ENCODE measurements at places on chromosomes 3 and 15. TPM values are rescaled to one million over a fixed set of nuclear protein-coding genes. Genes with fewer than 3 reads are reported as not detected.

DNA sequence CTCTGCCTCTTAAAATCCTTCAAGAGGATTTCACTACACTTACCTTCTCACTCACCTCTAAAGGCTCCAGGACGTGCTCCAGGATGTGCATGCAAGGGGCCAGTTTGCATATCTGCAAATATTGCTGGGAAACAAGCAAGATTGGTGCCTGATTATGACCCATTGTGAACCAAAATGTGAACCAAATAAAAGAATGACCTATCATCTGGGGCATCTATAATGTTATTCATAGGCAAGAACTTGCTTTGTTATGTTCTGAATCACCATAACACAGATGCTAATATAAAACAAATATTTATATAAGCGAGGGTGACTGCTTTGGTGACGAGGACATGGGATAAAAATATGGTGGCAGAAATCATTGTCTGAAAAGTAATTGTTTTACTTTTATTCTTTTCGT, 5.5 kb downstream of the IL12A start:
- DNase-seq = no peak

TEX55 gene
- not detected for total RNA-seq

DNA sequence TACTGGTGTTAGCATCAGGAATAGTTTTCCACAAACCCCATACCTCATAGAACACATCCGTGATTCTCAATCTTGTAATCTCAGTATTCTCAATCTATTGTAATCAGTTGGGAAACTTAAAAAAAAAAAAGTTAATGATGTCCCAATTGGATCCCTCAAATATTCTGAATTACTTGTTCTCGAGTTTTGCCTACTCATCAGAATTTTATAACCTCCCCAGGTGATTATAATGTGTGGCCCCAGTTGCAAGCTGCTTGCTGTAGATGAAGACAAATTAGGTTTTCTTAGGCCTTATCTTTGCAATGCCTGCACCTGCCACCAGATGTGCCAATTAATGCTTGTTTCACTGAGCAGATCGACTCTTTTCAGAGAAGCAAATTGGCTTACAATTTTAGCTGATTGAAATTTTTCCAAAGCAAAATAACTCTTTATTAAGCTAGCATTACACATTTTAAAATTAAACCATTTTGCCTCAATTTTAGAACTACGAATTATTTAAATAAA, 19.0 kb upstream of the DIPK2A start:
- DNase-seq = no peak

DNA sequence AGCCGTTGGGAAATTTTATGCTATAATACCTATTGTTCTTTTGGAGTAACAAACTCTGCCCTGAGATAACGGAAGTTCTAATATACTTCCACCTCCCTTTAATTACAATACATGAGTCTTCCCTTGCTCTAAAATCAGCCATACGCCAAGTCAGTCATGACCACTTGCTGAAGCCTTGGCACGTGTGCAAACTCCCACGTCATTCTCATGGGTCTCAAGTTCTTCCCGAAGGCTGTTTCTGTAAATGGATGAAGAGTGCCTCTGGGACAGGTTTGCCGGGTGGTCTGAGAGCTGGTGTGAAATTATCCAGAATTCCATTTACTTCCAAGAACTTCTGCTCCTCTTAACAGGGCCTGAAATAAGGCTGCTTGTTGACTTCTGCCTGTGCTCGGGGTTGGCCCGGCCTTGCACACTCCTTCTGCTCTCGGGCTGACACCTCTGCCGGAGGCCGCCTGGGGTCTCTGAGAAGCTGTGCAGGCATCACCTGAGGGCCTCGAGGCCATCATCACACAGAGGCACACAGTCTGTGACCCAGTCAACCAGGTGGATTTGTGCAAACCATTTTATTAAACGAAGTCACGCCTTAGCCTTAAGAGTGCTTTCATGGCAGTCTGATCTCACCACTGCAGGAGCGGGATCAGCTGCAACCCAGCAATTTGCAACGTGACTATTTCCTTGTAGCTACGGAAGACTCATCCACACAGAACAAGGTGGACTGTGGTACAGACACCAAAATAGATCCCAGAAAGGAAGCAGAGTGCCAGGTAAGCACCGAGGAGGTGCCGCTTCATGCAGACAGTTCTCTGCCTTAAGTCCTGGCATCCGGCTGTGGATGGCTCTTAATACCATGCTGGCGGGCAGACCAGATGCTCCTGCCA, 120.1 kb downstream of the ADAMTS17 start:
- DNase-seq = no peak

DNA sequence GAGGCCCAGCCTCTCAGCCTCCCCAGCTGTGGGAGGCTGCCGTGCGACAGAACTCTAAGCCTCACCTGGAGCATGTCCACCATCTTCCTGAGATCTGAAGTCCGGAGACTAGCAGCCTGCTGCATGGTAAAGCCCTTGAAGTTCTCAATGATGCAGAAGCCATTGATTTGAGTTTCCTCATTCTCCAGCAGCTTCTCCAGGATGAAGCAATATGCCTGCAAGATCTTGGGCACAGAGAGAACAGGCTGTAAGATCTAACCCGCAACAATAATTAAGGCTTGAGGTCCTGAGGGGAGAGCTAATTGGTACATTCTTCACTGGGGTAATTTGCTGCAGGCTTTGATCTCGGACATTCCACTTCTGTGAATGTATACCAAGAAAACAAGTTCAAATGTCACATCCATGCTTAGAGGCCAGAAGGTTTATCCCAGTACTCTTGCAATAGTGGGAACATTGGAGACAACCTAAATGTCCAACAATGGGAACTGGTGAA, 9.7 kb downstream of the RLBP1 start:
- DNase-seq = no peak

GRCh38 chr15:74790080-74790916, 8.4 kb downstream of the CSK start:
- DNase-seq = no peak

SLC49A4 gene
- total RNA-seq = 9.4 TPM

TPRG1 gene
- not detected for total RNA-seq

GRCh38 chr3:171980578-171981270, 58.7 kb upstream of the FNDC3B start:
- no peak for DNase-seq

DNA sequence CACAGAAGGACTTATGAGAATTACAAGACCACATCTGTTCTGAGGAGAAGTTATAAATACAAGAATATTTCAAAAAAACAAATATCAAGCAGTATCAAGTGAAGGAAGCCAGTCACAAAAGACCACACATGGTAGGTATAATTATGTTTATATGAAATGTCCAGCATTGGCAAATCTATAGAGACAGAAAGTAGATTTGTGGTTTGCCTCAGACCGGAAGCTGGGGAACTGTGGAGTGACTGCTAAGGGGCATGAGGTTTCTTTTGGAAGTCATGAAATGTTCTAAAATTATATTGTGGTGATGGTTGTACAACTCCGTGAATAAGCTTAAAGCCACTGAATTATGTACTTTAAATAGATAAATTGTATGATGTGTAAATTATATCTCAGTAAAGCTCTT, 136.9 kb downstream of the FRMD5 start:
- DNase-seq = no peak

IGF2BP2 gene
- 46.3 TPM for total RNA-seq

DNA sequence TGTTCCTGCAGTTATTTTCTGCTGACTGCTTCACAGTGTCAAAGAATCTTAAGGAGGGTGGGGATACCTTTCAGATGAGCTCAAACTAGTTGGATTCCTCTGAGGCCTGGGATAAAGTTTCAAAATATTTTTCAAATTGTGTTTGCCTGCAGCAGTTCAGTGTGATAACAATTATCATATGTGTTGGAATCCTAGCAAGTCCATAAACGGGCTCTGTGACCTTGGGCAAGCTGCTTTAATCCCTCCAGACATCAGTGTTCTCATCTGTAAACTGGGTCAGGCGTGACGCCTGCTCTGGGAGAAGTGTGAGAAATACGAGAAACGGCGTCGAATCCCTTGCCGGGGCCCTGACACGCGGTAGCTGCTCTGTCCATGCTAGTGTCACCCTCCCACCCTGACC, 153.5 kb downstream of the UACA start:
- no peak for DNase-seq

DNA sequence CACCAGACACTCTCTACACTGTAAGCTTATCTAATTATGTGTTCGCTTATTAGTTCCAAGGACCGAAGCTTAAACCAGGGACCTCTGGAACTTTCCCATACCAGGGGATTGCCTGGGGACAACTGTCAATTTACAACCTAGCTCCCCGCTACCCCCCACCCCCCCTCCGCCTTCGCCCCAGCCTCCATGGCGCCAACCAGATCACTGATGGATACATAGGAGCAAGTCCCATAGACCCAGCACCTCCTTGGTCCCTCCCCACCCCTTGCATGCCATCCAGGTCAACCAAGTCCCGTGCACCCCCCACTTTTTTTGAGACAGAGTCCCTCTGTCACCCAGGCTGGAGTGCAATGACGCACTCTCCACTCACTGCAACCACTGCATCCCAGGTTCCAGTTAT, 930 bp upstream of the PDCD7 start:
- no peak for DNase-seq

GRCh38 chr3:134797057-134797740, 2.1 kb downstream of the EPHB1 start:
- DNase-seq = no peak

NOX5 gene
- not detected for total RNA-seq

- no peak for DNase-seq
Observed at GRCh38 chr15:88900982-88901418, 5.7 kb upstream of the HAPLN3 start.

DNA sequence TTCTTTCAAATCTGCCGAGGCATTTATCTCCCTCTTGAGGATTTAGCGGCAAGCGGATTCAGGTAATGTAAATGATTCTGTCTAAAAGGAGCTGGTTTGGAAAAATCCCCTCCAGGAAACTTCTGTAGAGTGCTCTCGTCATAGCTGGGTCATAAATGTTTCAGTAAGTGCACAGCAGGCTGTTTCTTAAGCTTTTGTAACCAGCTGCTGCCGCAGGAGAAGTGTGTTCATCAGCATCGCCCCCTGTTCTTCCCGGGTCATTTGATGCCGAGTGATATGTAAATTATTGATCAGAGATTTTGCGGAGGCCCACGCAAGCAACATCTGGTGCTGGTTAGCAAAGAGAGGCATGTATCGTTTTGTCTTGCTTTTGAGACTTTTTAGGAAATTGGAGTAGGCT, 53.1 kb downstream of the DNASE1L3 start:
- no peak for DNase-seq

USP3 gene
- total RNA-seq = 61.2 TPM

- no peak for DNase-seq
Observed at GRCh38 chr3:194474675-194475074, 12.1 kb downstream of the ATP13A3 start.

CHRNA5 gene
- total RNA-seq = 10.5 TPM

LRRN1 gene
- not detected for total RNA-seq
